Esophagus mucosa (tissue), 1 donor: ENCODE measurements at places on chromosomes 7 and 10.
A peak's percentile ranks its signal among the peaks of the same experiment; 100 is the strongest.

- ATAC-seq: peak; percentile 12
Measured at GRCh38 chr10:49418328-49418727, 22.4 kb upstream of the DRGX start.

DNA sequence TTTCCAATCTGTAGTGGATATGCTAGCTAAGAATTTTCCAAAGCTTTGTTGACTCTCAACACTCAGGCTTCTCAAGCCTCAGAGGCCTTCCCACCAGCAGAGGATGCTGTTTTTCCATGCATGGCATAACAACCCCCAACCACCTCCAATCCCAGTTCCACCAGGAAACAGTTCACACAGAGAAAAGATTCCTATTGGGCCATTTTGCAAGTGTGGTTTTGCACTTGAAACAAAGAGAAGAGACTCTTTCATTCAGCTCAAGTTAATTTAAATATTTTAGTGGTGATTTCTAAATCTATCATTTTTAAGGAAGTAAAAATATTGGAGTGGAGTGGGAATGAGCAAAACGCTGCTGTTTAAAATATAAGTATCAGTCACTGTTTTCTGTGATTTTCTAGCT lies 105.6 kb upstream of the COL1A2 start:
- no peak for ATAC-seq

GRCh38 chr10:9869205-9869604 lies 1148.5 kb upstream of the CELF2 start:
- no peak for ATAC-seq

- ATAC-seq: no peak
Measured at GRCh38 chr7:68314208-68314607, 1284.1 kb upstream of the AUTS2 start.

- no peak for ATAC-seq
Measured at GRCh38 chr7:24701261-24702235, 55.7 kb downstream of the GSDME start.

DNA sequence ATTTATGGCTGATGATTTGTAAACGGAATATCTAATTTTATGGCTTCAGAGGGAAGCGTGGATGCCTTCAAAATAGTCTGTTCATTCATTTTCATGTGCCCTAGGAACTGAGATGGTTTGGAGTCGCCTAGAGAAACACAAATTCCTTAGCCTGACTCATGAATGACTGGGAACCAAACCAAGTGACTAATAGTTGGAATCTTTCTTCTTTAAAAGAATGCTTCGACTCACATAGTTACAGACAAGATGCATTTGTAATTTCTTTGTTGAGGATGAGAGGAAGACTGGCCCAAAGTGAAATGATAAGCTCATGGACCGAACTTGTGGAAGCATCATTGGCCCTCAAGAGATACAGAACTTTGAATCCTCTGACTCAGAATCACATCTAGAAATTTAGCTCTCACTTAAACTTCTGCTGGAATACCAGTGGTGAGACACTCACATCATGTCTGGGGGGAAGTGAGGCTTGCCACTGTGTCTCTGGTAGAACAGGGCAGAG lies 1107.2 kb downstream of the NRG3 start:
- peak; percentile 46 for ATAC-seq

DNA sequence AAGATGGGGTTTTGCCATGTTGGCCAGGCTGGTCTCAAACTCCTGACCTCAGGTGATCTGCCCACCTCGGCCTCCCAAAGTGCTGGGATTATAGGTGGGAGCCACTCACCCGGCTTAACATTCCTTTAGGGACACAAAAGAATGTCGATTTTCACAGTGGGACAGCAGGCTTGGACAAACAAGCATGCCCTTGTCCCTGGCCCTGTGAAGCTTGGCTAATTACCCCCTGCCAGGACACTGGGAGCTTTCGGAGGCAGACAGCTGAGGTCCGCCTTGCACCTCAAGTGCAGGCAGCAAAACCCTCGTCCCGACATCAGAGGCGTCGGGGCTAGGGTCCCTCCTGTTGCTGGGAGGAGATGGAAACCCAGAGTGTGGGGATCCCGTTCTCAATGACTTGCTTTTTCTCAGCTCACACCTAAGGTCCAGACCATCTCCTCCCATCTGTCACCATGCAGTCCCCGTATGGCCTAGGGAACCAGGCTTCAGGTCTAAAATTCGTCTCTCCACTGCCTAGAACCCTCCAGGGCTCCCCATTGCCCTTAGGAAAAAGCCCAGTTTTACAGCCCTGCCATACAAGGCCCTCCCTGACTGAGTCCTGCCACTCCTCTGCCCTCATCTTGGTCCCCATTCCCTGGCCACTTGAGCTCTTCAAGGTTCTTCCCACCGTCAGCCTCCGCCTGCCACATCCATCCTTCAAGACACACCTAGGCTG lies 6.3 kb upstream of the CLIP2 start:
- no peak for ATAC-seq

GRCh38 chr10:94025806-94026205 lies 32.1 kb downstream of the PLCE1 start:
- no peak for ATAC-seq

- peak; percentile 71 for ATAC-seq
Measured at GRCh38 chr10:22335173-22335933, 9.9 kb upstream of the SPAG6 start.

DNA sequence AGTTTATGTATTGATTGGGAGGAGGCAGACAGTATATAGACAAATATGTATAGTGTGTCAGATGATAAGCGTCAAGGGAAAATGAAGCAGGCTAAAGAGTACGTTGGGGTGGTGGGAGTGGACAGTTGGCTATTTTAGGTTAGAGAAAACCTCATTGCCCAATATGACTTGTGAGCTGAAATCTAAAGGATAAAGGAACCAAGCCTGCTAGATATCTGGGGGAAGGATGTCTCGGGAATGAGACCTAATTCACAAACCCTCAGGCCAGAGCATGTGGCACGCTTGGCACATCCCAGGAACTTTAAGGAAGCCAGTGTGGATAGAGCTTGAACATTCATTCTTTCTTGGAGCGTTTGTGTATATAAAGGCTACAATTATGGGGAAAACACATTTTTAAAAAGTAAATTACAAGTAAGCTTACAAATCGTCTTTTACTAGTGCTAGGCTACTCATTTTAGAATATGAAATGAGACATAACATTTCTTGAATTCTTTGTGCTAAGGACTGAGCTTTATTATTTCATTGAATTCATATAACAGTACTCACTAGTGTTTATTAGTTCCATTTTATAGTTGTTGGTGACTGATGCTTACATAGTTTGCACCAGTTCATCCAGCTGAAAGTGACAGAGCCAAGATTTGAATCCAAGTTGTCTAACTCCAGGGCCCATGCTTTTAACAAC lies 9.7 kb downstream of the FHIP2A start:
- ATAC-seq: no peak

GRCh38 chr7:42214060-42214679 lies 22.8 kb downstream of the GLI3 start:
- no peak for ATAC-seq

DNA sequence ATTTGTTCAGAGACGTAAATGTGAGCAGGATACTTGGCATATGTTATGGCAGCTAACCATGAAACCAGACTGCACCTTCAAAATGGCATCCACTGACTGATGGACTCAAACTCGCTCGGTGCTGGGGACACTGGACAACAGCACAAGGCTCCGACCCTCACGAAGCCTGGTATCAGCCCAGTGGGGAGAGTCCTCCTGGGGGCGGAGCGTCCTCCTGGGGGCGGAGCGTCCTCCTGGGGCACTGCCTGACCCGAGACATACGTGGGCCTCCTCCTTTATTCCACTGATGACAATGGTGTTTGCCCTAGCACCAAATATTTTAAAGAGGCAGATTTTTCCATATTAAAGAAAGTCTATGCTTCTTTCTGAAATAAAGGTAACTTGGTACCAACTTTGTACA lies 39.5 kb downstream of the ESYT2 start:
- ATAC-seq: no peak

GRCh38 chr7:2502647-2502966 lies 17.0 kb upstream of the LFNG start:
- no peak for ATAC-seq

DNA sequence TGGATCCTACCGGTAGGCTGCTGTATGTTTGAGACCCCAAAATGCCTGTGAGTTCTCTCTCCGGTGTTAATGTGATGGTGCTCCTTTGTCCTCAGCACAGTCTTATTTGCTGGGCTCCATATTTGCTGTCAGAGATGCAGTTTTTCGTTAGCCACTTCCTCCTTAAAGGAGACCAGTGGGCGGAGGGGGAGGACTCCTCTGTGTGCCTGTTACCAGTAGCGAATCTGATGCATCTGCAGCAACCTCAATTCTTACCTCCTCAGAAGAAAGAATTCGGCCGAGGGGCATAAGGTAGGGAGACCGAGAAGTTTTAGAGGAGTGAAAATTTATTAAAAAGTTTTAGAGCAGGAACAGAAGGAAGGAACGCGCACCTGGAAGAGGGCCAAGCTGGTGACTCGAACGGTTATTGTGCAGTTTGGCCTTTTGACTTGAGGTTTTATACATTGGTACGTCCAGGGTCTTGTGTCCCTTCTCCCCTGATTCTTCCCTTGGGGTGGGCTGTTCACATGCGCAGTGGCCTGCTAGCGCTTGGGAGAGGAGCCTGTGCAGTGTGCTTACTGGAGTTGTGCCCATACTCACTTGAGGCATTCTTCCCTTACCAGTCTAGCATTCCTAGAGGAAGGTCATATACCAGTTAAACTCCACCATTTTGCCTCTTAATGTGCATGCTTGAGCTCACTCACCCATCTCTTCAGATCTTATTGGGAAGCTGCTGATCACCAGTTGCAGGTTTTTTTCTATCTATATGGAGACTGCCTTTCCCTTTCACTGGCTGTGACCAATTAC lies 49.5 kb downstream of the GNAI1 start:
- ATAC-seq: no peak

DNA sequence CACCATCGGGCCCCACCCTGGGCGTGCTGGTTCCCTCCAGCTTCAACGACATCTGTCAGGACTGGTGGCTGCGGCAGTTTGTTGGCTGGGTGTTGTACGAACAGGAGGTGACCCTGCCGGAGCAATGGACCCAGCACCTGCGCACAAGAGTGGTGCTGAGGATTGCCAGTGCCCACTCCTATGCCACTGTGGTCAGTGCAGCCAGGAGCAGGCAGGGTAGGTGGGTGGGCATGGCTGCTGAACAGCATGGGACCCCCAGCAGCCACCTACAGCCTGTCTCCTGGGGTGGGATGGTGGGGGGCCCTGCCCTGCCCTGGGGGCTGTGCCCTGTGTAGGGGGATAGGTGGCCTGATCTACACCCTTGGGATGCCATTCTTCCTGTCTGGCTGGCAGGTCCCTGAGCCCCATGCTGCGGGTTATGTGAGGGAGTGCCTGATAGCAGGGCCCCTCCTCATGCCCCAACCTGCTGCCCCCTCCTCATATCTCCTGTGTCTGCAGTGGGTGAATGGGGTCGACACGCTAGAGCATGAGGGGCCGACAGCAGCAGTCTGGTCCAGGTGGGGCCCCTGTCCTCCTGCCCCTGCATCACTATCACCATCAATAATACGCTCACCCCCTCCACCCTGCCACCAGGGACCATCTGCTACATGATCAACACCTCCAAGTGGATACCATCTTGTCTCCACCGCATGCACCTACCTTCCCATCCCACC lies 56.9 kb downstream of the ZNF727 start:
- peak; percentile 35 for ATAC-seq

- ATAC-seq: no peak
Measured at GRCh38 chr10:132535065-132535651, 2.4 kb upstream of the INPP5A start.

DNA sequence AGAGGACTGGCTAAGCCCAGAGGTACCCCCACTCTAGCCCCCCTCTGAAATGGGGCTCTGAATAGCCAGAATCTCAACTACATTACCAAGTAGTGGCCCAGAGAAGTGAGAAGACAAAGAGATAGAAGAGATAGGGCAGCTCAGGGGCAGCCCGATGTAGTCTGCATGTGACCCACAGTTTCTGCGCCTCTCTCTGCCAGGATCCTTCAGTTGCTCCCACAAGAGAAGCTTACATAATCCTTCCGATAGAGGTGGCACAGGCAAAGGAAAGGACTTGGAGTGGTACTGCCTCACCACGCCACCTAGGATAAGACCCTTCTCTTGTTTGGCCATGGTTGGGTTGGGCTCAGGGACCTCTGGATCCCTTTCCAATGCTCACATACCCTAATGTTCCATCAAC lies 5.4 kb upstream of the PDE1C start:
- no peak for ATAC-seq

DNA sequence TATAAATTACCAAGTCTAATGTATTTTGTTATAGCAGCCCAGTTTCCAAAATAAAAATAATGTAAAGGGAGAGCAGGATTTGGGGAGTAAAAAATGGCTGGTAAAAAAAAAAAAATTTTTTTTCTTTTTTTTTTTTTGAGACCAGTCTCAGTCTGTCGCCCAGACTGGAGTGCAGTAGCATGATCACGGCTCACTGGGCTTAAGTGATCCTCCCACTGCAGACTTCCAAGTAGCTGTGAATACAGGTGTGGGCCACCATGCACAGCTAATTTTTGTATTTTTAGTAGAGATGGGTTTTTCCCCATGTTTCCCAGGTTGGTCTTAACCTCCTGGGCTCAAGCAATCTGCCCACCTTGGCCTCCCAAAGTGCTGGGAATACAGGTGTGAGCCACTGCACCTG lies 4.8 kb upstream of the LSM8 start:
- ATAC-seq: no peak

DNA sequence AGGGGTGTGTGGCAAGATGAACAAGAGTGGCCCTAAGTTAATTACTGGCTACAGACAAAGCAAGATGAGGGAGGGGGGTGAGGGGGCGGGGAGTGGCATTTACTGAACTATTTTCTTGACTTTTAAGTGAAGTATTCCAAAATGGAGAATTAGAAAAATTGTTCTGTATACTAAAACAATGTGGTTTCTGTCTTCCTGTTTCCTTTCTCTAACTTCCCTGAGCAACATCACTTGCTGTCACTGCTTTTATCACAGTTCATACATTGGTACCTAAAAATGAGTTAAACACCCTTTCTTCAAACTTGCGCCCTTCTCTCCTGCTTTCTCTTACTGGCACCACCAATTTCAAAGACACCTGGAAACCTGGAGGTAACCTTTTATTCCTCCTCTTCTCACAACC lies 21.6 kb downstream of the PDZD8 start:
- no peak for ATAC-seq

- ATAC-seq: no peak
Measured at GRCh38 chr10:15884447-15884846, 24.1 kb upstream of the MINDY3 start.

DNA sequence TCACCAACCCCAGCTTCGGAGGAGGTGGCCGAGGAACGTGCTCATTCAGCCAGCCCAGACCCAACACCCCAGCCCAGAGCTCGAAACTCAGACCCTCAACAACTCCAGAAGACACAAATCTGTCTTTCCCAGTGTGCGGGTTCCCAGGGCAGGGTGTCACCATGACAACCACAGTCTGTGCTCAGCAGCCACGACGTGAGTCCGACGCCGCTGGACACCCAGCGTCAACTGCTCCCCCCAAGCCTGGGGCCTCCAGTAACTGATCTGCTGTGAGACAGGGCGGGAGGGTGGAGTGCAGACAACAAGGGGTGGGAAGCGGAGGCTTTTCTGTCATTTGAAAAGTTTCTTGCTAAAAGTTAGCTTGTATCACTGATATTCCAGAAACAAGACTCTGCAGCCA lies 167.2 kb downstream of the MAD1L1 start:
- ATAC-seq: no peak

DNA sequence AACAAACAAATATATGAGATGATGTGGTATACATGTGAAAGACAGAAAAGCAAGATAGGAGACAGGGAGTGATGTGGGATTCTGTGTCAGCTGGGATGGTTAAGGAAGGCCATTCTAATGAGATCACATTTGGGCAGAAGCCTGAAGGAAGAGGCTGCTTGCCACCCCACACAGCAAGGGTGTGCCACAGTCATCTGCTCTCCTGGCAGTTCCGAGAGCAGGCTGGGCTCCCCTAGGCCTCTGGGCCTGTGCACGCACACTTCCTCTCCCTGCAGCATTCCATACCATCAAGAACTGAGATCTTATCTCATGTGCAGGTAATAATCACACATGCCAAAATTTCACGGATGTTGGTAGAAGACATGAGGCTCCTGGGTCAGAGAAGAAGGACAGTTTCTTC lies 43.1 kb downstream of the SYPL1 start:
- peak; percentile 21 for ATAC-seq
